IMR-90 (cell line): ENCODE measurements at places on chromosomes 3 and 15.

- DNase-seq, result peak; percentile 81
These were observed 270.8 kb downstream of the UACA start for GRCh38 chr15:70492240-70493177.

- DNase-seq, result peak; percentile 81
These were observed 83.5 kb upstream of the CFAP20DC start for GRCh38 chr3:59133311-59133710.

- no peak for DNase-seq
These were observed 70.5 kb upstream of the ITGA11 start for GRCh38 chr15:68502398-68502901.

DNA sequence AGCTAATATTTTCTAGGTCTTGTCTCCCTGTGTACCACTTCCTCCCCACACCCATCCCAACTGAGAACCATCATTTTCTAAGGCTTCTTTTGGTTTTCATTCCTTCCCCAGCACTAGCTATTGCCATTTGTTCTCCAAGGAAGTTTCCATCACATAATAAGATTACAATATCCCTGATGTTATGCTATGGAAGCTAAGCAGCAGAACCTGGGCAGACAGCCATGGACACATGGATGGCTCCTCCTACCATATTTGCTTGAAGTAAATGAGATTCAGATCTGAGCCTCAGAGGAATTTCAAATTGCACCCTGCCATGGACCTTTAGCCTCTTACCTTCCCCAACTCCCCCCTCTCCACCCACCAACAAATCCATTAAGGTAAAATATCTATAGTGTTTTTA is 31.5 kb downstream of the GASK1A start:
- no peak for DNase-seq

DNA sequence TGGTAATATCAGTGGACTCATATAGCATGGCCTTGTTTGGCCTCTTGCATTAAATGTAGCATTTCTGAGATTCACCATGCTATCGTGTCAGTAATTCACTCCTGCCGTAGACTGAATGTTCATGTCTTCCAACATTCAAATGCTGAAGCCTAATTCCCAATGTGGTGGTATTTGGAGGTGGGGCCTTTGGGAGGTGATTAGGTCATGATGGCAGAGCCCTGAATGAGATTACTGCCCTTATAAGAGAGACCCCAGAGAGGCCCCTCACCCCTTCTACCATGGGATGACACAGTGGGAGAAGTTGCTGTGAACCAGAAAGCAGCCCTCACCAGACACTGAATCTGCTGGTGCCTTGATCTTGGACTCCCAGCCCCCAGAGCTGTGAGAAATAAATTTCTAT is 241.4 kb downstream of the VPS13C start:
- DNase-seq, result no peak

DNA sequence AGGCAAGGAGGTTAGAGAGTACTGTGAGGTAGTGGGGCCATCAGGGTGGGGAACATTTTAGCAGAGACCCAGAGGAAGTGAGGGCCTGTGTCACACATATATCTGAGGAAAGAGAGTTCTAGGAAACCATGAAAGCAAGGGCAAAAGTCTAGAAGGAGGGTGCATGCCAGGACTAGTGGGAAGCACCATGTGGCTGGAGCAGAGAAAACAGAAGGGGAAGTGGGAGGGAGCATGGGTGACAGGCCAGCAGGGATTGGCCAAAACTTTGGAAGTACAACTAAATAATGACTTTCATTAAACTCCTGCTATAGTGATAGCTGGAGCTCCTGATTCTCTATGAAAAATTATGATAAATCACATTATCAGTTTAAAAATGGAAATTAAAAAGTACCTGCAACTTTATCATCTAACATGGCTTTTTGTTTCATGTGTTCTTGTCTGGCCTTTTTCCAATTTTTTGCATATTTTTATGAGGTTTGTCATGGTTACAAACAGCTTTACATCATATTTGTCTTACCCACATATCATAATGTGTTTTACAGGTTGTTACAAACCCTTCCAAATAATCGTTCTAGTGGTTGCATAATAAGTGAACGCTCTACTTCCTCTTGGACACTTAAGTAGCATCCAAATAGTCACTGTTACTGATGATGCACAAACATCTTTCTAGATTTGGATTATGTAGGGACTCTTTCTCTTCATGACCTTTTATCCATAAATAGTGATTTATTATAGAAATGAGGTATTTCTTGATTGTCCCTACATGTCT is 168.3 kb downstream of the NEK10 start:
- no peak for DNase-seq

DNA sequence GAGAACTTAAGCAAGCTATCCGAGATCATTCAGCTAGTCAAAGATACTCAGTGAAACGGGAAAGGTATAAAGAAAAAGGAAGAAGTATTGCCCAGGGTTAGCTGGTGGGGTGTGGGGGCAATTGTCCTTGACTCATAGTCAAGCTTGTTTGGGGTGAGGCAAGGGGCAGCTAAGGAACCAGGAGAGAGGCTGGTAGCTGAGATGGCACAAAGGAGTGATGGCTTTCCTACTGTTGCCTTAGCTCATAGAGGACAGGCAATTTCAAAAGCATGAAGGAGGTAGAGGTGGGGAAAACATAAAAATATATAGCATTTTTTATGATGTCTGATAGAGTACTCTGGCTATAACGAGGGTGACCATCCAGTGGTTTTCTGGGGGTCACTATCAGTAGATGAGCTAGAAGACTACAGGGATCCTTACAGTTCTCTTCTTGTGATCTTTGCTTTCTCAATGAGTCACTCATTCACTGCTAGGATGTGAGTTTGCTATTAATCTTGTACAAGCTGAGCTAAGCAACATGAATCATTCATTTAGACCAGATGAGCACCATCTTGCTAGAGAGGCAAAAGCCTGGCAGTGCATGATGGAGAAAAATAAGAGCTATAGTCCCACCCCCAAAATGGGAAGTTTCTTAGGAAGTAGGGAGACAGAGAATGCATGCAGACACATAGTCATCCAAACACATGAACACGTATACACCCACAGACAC is 207.1 kb upstream of the PFN2 start:
- peak; percentile 84 for DNase-seq

GRCh38 chr15:50018491-50018890 is 100.5 kb downstream of the ATP8B4 start:
- DNase-seq, result no peak

GRCh38 chr15:85382942-85383341 is 2.5 kb downstream of the AKAP13 start:
- no peak for DNase-seq

- peak; percentile 75 for DNase-seq
These were observed 105.9 kb upstream of the HERC1 start for GRCh38 chr15:63939531-63940130.

GRCh38 chr15:29870495-29871151 is 48.4 kb upstream of the TJP1 start:
- no peak for DNase-seq

- no peak for DNase-seq
These were observed 38.7 kb downstream of the PDIA5 start for GRCh38 chr3:123105201-123106189.

DNA sequence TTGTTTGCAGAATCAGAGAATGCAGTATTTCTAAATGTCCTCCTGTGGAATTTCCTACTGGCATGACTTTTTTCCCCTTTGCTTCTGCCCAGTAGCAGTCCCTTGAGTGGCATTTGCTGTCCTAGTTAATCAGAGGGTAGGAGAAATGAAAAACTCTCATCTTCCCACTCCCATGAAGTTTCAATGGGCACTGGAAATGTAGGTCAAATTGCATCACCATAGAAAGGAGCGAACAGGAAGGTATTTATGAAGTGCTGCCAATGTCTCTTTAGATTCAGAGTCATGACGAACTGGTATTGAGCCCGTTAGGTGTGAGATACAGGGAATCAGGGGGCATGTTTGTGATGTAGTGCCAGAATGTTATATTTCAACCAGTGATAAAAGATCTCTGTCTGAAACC is 23.2 kb downstream of the ATXN7 start:
- no peak for DNase-seq

- no peak for DNase-seq
These were observed 2.8 kb upstream of the CCR3 start for GRCh38 chr3:46239301-46239938.

DNA sequence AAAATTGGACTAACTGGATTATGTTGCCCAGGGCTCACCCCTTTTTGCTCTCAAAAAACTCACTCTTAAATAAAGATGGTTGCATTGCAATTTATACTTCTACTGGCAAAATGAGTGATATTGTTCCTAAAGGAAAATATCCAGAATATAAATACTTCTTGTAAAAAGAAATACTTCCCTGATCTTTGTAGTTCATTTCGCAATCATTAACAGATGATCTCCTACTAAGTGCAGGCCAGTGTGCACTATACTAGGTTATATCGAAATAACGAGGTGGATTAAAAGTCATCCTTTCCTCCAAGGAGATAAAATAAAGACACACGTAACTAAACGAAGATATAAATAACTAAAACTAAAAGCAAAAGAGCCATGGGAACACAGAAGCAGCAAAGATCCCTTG is 63.0 kb downstream of the MEX3B start:
- DNase-seq, result no peak
